Head of caudate nucleus (tissue), 42 donors: ENCODE measurements at places on chromosomes 7 and 10.

- DNase-seq, result no peak
Observed at GRCh38 chr7:9961161-9961922, 1012.3 kb upstream of the PHF14 start.

DNA sequence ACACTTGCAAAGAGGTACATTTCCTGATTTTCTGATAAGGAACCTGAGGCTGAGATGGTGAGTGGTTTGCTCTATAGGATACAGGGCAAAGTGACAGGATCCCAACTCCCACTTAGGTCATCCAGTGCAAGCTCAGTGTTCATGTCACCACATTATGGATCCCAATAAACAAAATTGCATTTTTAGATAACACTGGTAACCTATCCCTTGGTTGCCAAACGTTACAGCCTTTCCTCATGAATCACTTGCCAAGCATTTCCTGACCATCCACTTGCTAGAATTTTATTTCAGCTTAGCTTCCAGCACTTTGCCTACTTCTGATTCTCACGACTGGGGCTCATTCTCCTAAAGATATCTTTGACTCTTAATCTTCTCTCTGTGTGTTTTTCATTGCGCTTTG, 131.4 kb upstream of the ODAD2 start:
- no peak for DNase-seq

DNA sequence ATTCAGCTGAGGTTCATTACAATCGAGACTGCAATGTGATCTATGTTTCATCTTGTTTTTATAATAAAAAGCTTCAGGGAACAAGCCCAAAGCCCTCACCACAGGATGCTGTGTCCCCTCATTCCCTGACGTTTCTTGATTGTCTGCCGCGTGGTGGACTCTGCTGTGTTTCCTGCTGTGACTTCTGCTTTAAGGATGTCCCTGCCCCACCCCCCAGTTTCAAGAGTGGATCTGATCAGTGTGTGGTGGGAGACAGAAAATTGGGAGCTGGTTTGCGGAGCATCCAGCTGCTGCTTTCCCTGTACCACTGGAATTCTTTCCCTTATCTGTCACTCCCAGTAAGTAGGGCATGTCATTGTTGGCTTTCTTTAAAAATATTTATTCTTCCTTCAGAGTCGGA, 86.2 kb downstream of the CREM start:
- DNase-seq, result peak; percentile 48

DNA sequence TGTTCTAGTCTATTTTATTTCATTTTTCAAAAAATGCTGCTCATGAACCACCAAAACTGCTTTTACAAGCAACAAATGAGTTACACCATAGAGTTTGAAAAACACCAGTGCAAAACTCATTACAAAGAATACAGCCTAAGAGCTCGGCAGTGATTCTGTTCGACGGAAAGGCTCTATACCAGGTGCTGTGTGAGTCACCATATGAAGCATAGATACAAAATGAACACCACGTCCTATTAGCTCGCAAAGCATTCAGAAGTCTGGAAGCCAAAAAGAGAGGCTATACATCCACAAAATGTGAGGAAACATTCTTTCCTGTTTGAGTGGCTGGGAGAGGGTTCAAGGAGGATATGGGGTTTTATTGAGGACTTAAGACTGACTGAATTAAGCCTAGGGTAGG, 136.1 kb downstream of the ATE1 start:
- DNase-seq, result no peak

DNA sequence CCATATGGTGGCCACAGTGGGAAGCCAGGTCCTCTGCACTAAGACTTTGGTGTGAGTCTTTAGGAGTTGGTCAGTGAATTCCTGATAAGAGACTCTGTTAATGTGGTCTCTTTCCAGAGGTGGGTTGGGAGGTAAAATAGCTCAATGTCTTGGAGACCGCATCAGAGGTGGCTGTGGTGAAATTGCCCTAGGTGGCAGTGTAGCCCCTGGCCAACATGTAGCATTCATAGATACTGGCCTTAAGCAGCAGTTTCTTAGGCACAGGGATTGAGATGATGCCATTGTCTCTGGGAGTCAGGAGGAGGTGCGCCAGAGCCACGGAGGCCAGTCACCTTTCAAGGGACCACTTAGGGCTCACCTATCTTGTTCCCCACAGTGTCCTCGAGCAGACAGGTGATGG, 202.8 kb downstream of the CREB5 start:
- DNase-seq, result no peak

GRCh38 chr10:133251388-133252222, 13.9 kb downstream of the VENTX start:
- DNase-seq, result no peak

DNA sequence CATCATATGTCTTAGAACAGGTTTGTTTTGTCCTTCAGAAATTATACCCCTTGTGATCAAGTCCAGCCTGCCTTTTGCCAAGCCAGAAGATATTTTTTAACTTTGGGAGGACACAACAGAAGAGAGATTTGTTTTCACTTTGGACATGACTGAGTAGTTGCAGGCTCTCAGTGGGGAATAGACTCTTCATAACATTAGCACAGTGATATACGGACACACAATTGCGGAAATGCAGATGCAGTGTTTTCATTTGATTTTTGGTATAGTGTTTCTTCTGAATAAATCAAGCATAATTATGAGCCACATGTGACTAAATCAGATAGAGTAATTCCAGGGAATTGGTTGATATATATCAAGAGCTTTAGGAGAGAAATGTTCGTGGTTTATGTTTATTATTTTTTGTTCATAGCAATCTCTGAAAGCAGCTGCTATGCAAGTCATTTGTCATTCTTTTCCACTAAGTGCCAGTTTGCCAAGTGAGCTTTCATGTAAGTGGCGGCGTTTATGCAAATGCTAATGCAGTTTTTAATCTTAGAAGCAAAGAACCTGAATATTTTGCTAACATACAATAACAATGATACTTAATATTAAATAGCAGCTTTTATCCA, 69.6 kb upstream of the HDAC9 start:
- DNase-seq, result no peak

DNA sequence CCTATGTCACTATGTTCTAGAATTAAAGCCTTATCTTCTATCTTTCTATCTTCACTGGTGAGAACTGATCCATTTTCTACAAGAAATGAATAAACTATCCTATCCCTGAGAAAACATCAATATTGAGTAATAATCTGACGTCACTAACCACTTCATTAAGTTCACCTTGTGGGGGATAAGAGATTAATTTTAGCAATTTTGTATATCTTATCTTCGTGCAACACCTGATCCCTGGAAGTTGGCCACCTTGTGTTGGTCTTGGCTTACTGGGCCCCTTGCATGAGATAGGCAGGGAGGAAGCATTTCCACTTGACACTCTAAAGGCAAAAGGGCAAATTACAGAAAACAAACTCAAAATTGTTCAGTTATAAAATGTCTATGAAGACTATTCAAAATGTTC, 20.1 kb upstream of the OR6B1 start:
- no peak for DNase-seq

DNA sequence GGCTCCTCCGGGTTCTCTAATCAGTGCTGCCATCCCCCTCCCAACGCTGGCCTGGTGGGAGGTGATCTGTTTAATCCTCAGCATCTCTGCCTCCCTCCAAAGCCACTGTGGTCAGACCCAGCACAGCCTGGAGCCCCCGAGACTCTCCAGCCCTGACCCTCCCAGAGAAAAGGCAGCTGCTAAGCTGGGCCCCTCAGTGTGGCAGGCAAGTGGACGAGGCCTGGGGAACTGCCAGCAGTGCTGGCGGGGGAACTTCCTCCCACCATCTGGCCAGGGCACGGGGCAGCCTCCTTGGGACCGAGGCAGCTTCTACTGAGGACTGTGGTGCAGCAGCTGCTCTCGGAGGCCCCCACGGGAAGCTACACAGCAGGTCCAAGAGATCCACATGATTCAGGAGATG, 51.1 kb downstream of the DPYSL4 start:
- DNase-seq, result no peak

- peak; percentile 35 for DNase-seq
Observed at GRCh38 chr7:141071855-141072547, 1.9 kb upstream of the TMEM178B start.

DNA sequence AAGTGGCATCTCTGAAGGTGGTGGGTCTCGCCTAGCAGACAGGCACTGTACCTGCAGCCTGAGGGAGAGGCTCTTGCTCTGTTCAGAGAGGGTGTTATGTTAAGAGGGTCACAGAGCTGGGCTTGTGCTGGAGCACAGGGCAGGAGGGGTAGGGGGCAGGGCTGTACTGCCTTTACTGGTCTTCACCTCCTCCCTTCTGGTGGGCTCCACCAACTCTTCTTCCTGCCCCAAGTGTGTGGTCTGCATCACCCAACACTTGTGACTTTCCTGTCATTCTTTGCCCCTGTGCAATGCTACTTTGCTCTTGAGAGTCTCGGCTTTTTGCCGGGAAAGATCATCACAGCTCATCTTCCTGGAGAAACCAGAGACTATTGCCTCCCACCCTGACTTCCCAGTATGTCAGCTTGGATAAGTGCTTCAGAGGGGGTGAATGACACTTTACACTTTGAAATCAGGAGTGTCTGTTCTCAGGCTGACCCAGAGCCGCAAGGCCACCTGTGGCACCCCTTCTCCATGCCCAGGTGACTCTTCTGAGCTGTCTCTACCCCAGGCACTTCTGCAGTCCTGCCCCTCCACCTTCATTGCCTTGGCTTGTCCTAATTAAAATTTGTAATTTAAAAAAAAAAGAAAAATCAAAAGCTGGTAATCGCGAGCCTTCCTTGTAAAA, 38.4 kb upstream of the IKZF1 start:
- no peak for DNase-seq

DNA sequence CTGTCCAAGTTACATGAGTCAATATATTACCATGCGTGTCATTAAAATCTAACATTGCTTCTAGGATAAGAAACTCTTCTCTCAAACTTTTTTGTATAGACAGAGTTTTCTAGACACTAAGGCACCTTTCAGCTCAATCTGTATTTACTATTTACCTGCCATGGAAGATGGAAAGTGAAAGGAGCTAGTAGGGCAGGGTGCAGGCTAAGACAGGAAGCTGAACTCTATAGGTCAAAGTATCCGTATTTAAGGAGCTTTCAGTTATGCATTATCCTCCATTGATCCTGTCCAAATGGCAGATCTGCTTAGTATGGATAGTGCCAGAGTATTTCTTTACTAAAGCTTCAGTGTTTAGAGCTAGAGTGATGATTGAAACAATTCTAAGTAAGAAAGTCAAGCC, 612.8 kb downstream of the IPMK start:
- no peak for DNase-seq

DNA sequence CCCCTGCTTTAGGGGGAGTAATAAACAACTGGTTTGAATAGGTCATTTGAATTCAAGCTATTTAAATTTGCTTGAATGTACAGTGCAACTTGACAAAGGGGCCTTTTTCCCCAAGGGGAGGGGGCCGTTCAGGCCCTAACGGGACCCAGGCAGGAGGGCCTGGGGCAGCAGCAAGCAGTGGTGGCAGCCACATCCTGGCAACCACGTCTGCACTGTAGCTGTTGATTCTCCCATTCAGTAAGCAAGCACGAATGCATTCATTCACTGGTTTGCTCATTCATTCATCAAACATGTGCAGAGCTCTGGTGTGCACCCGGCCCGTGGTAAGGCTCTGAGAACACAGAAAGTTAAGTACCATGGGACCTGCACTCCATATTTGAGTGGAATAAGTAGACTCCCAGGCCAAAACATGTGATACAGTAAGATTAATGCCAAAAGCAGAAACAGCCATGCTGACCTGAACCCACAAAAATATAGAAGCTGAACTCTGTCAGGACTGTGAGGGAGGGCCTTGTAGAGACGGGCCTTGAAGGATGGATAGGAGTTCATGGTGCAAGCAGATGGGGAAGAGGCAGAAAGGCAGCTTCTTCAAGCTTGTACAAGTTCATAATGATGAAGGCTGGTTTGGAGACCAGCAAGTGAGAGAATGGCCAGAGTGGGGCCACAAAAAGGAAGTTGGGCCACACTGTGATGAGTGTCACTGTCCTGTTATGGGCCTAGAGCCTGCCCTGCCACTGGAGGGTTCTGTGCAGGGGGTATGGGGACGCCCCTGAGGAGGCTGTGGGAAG, 29.3 kb upstream of the C10orf53 start:
- DNase-seq, result no peak

GRCh38 chr10:58477122-58477521, 35.5 kb upstream of the BICC1 start:
- DNase-seq, result no peak

GRCh38 chr10:127578259-127578960, 29.3 kb downstream of the NPS start:
- no peak for DNase-seq

- DNase-seq, result no peak
Observed at GRCh38 chr10:60282771-60283353, 106.8 kb downstream of the ANK3 start.

GRCh38 chr10:48289501-48290238, 15.2 kb upstream of the FRMPD2 start:
- DNase-seq, result peak; percentile 77

GRCh38 chr10:90947030-90947960, 26.4 kb upstream of the ANKRD1 start:
- DNase-seq, result no peak

DNA sequence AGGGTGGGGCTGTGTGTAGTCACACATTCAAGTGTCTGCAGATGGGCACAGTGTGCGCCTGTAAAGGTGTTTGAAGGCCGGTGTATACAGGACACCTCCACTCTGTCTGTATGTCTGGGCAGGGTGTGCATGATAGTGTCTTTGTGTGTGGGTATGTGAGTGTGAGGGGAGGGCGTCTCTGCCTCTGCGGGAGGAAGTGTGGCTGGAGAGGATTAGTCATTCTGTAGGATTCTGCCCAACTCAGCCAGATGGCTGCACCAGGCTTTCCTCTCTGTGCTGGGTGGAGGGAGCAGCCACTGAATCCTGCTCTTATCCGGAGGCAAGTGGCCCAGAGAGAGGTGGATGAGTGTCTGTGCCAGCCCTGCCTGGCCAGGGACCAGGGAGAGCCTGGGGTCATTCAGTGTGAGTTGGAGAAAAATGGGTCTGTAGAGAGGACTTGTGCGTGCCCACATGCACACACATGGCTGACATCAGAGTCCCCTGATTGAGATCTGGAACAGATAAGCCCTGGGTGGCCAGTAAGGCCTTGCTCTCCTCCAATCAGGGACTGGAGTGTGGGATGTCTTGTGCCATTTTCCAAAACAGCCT, 1.7 kb downstream of the SFXN3 start:
- DNase-seq, result no peak

- DNase-seq, result no peak
Observed at GRCh38 chr7:112036071-112036470, 170.1 kb downstream of the DOCK4 start.

GRCh38 chr10:43042503-43043341, 34.1 kb upstream of the RET start:
- DNase-seq, result no peak
